ENCODE measurements at places on chromosomes 11 and 22.

DNA sequence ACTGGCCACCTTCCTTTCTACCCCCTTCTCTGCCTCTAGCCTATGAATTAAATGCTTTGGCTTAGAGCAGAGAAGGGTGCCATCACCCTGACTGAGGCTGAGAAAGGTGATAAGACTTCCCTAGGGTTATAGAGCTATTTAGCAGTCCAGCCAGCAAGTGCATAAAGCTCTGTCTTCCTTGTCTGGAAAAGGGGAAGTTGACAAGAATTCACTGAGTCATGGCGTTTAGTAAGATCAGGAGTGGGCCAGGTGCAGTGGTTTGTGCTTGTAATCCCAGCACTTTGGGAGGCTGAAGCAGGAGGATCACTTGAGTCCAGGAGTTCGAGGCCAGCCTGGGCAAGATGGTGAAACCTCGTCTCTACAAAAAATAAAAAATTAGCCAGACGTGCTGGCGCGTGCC, 63.1 kb downstream of the LHFPL7 start:
- no peak for DNase-seq

- no peak for DNase-seq
These were observed 159.6 kb downstream of the CTTN start for GRCh38 chr11:70557742-70558485.

DNA sequence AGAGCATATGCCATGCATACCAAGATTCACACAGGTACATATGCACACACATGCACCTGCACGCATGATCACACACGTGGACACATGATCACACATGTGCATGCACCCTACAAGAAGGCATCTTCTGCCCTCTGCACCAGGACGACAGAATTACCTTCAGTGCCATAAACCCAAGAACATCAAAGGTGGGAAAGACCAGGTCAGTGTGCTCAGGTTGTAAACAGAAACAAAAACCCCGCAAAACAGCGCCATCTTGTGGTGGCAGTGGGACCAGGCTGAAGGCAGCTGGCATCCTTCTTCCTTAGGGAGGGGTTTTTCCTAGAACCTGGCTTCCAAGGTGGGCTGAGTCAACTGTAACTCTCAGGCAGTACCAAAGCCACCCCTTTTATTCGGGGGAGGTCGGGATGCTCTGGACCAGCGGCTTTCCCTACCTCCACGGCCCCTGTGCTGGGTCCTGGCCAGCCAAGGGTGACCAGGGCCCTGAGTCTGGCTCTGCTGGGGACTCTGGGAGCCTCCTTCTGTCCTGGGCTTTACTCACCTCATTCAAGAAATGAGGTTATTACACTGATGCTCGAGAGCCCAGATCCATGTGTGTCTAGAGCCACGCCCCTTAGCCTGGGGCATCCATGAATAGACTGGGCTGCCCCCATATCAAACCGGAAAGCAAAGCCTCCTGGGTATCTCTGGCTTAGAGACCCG, 69.4 kb upstream of the FGF3 start:
- DNase-seq = peak; percentile 85

DNA sequence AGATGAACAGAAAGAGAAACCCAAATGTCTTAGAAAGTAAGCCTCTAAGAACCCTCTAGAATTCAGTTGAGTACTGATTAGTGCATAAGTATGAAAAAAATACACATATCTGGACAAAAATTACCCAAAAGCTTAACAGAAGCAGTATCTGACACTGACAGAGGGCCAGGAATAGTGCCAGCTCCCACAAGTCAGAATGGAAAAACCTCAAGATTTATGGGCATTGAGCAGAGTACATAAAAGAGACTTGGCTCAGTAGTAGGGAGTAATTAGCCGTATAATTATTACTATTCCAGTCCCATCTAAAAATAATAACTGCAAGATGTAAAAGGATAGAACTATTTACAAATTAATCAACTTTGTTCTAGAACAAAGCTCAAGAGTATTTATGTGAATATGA, 834.5 kb downstream of the FAM181B start:
- peak; percentile 85 for DNase-seq

DNA sequence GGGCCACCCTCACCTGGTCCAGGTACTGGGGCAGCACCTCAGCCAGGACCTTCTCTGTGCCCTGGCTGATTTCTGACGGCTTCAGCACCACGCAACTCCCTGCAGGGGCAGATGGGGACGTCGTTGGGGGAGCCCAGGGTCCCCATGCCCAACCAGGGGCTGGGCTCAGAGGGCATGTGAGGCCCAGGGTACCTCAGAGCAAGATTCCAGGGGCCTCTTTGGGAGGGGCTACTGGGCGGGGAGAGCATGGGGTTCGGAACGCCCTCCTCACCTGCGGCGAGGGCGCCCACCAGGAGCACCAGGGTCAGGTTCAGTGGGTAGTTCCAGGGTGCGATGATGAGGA, 8.1 kb downstream of the ALDH3B2 start:
- no peak for DNase-seq

DNA sequence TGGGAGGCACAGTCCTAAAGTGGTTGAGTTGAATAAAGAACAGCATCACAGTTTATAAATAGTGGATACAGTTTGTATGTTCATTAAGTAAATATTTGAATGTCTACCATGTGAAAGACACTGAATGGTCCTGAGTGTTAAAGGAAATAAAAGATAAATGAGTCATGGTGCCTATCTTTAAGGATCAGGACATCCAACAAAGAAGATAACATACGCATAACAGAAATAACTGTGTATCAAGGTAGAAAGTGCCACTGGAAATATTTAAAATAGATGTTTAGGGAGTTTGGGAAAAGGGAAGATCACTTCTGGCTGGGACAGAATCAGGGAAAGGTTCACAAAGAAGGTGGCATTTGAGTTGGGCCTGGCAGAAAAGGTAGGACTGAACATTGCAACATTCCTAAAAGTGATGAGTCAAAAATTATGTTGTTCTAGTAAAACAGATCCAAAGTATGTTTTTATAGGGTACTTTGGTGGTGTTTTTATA, 41.5 kb downstream of the CSTPP1 start:
- DNase-seq = peak; percentile 56

GRCh38 chr11:11968511-11969280, 39.7 kb downstream of the DKK3 start:
- peak; percentile 79 for DNase-seq

DNA sequence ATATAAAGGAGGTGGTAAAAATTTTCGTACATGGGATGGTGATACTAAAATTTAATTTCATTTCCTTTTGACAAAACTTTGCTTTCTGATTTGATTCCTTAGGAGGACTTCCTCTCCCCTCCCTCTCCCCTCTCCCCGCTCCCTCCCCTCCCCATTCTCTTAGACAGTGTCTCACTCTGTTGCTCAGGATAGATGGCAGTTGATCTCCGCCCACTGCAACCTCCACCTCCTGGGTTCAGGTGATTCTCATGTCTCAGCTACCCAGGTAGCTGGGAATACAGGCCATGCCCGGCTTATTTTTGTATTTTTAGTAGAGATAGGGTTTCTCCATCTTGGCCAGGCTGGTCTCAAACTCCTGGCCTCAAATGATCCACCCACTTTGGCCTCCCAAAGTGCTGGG, 15.9 kb downstream of the TRIM44 start:
- DNase-seq = peak; percentile 31

- no peak for DNase-seq
These were observed 16.7 kb upstream of the UCP3 start for GRCh38 chr11:74025467-74026166.

- peak; percentile 58 for DNase-seq
These were observed 588 bp downstream of the VPS37C start for GRCh38 chr11:61160487-61161189.

GRCh38 chr11:65945430-65945911, at the start of gene TSGA10IP:
Gene TSGA10IP, plus strand, starts transcription at chr11:65945480. Its CDS starts 196 bp downstream, at chr11:65945676.
- DNase-seq = no peak

DNA sequence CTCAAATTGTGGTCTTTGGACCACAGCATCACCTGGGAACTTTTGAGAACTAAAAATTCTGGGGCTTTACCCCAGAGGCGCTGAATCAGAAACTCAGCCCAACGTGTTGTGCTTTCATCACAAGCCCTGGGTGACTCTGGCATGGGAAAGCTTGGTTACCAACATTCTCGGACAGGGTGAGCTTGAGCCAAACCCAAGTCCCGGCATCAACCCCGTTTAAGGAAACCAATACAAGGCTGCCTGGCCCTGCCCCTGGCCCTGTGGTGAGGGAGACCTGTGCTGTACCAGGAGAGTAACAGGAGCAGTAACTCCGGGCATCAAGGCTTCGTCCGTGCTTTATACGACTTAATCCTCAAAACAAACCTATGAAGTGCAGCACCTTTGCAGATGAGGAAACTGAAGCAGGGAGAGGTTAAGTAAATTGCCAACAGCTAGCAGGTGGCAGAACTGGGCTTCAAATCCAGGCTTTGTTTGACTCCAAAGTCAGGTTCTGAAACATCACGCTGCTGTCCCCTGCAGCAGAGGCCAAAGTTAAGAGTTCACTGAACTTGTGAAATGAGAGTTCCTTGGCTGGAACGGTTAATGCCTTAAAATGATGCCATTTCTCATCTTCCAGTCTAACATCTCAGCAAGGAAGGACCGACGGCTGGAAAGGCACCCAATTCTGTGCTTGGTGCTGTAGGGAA, 64.1 kb upstream of the BID start:
- no peak for DNase-seq

DNA sequence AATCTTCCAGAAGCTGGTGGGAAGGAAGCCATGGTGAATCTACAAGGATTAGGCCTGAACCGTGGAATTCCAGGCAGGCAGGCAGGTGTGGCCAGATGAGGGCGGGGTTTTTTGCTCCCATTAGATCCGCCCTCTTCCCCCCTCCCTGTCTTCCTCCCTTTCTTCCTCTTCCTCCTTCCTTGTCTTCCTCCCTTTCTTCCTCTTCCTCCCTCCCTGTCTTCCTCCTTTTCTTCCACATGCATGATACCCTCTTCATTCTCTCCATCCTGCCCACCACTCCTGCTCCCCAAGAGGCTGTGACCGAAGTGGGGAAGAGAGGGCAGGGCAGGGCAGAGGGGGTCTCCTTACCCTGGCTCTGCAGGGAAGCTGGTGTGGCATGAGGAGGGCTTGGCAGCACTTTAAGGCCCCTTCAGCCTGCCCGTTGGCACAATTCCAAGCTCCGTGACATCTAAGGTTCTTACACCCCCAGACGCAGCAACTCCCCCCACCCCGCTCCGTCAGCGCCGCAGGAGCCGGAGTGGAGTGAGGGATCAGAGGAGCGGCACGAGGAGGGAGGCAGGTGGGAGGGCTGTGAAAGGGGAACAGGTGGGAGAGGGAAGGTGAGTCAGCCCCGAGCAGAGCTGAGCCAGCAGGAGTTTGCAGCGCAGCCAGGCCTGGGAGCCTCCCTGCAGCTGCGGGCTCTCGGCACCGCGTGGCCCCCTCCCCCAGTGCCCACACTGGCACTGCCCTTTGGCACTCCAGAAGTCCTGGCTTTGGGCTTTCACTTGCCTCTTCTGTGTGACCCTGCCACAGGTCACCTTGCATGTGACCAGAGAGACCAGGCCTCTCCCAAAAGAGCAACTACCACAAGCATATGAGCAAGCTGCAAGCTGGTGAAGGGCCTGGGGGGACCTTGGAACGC, 32.1 kb downstream of the KCNJ4 start:
- peak; percentile 95 for DNase-seq

GRCh38 chr11:23555085-23555484, 694.8 kb upstream of the CCDC179 start:
- DNase-seq = no peak

- DNase-seq = no peak
These were observed 88.6 kb upstream of the RCN1 start for GRCh38 chr11:32002311-32002710.

GRCh38 chr22:19477321-19478044, 1.5 kb downstream of the UFD1 start:
- peak; percentile 31 for DNase-seq

DNA sequence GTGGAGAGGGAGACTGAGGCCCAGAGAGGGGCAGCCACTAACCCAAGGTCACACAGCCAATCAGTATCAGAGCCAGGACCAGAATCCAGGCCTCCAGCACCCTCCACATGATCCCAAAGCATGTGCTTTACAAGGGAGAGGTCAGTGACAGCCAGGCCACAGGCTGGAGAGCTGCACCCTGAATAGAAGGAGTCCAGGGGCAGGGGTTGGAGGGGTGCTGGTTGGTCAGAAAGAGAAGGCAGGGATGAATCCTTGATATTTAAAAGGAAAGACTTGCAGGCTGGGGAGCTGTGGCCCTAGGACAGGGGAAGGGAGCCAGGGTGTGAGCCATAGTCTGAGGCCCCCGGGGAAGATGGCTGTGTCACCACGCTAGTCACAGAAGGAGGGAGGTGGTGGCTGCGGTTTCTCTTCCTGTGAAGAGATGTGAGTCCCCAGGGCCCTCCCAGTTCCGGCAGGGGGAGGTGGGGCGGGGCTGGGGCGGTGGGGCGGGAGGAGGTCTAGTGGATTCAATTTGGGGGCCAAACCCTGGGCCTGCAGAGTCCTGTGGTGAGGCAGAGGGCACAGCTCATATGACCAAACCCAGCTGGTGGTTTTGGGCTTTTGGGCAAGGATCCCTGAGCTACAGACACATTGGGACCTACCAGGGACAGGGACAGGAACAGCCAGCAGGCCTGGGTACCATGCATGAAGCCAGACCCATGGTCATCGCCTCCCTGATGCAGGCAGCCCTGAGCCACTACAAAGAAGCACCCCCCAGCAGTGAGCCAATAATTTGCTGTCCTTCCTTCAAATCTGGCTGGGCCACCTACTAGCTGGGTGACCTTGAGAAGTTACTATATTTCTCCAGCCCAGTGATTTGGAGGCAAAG, 14.0 kb downstream of the RAC2 start:
- no peak for DNase-seq

DNA sequence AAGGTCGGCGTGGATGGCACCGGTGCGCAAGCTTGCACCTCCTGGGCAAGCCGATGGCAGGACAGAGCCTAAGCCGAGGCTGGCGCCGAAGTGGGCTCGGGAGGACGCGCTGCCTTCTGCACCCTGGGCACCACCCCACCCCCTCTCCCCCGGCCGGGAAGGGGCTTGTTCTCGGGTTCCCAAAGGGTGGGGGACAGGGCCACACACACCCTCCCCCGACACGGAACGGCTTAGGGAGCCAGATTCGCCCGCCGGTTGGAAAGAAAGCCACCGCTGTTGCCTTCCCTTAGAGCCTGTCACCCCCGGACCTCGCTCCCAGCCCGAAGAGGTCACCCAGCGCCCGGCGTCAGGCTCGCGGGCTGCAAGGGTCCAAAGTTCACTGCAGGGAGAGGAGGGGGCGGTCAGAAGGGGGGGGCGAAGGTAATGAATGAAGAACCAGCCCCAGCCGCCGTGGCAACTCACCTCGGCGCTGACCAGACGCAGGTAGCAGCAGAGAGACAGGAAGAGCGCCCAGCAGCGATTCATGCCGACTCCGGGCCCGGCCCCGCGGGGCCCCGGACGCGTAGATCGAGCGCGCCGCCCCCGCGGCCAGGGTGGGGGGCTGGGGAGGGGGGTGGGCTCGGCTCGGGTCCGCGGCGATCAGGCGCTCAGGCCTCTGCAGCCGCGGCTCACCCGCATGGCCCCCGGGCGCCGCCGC, 1.2 kb downstream of the PDGFB start:
- DNase-seq = peak; percentile 61

GRCh38 chr11:72996959-72997358, 145.2 kb downstream of the FCHSD2 start:
- DNase-seq = peak; percentile 15

- no peak for DNase-seq
These were observed 23.7 kb downstream of the SFI1 start for GRCh38 chr22:31520051-31520450.
